ENCODE measurements at places on chromosomes 16 and 17.

- DNase-seq: no peak
Measured at GRCh38 chr17:79572136-79572925, 38.5 kb downstream of the RBFOX3 start.

- DNase-seq: no peak
Measured at GRCh38 chr17:70912716-70913485, 743.6 kb downstream of the KCNJ2 start.

DNA sequence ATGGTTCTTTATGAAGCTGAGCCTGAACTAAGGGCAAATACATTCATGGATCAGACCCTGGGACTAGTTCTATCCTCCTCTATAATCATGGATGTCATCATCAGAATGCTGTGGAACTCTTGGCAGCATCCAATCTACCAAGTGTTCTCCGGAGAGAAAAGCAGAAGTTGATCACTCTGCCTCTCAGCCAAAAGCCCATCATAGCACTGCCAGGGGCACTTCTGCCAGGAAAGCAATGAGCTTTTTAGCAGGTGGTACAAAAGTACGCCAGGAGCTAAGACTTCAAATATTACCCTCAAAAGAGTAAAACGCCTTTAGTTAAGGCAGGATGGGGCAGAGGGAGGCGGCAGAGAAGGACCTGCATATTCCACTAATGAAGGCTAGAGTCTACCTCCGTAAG, 279.0 kb downstream of the SLC39A11 start:
- no peak for DNase-seq

- DNase-seq: no peak
Measured at GRCh38 chr17:32253117-32253611, 12.5 kb upstream of the RHBDL3 start.
